Left lung (tissue), 14 donors: ENCODE measurements at places on chromosomes 7 and 10. TPM values are rescaled to one million over a fixed set of nuclear protein-coding genes. Genes with fewer than 3 reads are reported as not detected.

Gene GATA3
- 2.2 TPM for polyA plus RNA-seq

Gene C10orf143
- 4.9 TPM for polyA plus RNA-seq

Gene PLCE1
- polyA plus RNA-seq = 18.2 TPM

Gene CCDC136
- polyA plus RNA-seq = 87.1 TPM

Gene SLC13A4
- polyA plus RNA-seq = 3.5 TPM

DNA sequence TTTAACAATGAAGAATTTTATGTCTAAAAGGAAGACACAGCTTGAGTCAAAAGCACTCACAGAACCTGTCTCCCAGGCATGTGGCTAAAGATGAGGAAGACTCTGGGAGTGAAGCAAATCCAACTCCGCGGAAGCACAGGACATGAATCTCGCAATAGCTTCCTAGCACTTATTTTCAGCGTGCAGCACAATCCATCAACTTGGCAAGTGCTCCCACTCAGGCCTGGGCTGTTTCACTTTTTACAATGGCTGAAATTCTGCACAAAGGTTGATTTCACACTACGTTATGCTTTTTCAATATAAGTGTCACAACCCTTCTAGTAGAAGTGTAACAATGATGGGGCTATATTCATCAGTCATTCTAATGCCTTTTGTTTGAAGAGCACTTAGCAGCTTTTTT, 180.2 kb downstream of the XPNPEP1 start:
- no peak for DNase-seq

DNA sequence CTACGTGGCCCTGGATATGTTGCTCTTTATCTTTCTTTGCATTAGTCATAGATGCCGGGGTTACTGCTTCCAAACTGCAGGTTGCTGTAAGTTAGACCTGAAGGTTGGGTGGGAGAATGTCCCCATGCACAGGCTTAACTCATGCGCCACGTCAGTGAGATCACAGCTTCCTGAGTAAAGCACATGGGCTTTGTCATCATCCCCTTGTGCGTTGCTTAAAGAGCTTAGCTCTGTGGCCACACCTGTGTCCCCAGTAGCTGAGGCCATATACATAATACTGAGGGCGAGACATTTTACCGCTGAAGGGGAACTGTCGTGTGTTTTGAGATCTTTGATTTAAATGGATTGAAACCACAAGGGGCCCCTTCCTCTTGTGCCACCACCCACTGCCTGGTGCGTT, 45.8 kb upstream of the BTBD16 start:
- no peak for DNase-seq

DNA sequence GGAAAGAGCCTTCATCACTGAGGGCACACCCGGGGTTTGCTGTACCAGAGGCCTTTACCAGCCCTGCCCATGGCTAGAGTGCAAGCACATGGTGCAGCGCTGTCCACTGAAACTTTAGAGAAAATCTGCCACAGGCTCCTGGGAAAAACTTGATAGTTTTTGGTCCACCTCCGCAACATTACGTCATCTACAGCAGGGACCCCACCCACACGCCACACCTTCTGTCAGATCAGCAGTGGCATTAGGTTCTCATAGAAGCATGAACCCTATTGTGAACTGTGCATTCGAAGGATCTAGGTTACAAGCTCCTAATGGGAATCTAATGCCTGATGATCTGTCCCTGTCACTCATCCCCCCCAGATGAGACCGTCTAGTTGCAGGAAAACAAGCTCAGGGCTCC, 2.5 kb upstream of the ODAD2 start:
- DNase-seq = no peak

GRCh38 chr7:35874886-35875285, 74.0 kb downstream of the SEPTIN7 start:
- DNase-seq = no peak

DNA sequence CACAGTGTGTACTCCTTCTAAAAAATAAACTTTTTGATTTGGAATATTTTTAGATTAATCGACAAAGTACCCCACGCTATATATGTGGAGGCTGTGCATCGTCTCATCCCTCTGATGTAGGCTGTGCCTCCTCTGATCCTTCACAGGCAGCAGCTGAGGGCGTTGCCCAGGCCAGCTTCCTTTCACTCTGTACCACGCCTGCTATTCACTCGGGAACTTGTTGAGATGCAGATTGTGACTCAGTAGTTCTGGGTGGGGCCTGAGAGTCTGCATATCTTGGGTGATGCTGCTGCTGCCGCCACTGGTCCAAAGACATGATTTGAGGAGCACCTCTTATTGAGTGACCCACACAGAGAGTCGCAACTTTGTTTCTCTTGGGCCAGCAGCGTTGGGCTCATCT, 7.9 kb upstream of the C10orf120 start:
- no peak for DNase-seq

- peak; percentile 78 for DNase-seq
Measured at GRCh38 chr10:397321-398068, 262.2 kb downstream of the ZMYND11 start.

- DNase-seq = no peak
Measured at GRCh38 chr7:131544021-131544420, 12.4 kb downstream of the PODXL start.

DNA sequence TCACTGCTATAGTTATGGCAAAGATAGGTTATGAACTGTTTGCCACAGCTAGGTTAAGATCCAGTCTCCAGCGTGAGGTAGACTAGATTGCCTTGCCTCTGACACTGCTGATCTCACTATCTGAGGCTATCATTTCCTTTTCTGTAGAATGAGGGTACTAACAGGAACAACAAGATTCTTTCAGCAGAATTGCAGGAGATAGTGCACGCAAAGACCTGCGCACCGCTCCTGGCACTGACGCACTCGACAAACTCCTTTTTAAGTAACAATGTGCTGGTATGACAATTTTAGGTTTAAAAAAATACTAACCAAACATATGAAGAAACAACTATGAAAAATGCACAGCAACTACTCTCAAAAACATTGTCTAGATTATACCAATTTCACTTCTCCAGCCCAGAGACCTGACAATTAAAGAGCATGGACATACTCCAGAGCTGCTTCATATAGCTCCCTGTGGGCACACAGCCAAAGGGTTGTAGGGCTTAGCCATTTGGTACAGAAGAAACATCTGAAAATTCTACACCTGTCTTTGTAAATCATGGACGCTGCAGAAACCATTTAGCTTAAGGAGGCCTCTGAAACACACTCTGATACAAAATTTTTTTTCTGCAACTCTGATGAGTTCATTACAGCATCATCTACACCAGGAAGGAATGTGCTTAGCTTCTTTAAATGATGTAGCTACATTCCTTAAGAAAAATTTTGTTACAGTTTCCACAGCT, 7.8 kb downstream of the ADAM12 start:
- no peak for DNase-seq

DNA sequence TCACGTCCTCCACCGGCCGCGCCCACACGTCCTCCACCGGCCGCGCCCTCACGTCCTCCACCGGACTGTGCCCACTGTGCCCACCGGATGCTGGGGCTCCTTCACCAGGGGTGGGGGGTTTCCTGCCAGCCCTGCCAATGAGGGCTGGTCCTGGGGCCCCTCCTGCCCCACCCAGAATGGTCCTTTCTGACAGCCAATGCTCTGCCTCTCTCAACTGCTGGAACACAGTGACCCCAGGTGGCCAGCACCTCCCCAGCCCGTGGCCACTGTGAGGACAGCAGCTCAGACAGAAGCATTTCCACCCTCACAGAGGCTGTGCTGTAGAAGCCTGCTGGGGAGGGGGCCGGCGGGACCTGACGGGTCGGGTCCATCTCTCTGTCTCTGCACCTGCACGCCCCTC, 90.1 kb upstream of the DNAAF5 start:
- no peak for DNase-seq

GRCh38 chr7:30504301-30505173, at the start of gene GGCT:
Gene GGCT (minus strand): TSS chr7:30504829. CDS start chr7:30504709, 120 bp downstream.
- DNase-seq = peak; percentile 99
